ENCODE measurements at places on chromosomes 7 and 10.

DNA sequence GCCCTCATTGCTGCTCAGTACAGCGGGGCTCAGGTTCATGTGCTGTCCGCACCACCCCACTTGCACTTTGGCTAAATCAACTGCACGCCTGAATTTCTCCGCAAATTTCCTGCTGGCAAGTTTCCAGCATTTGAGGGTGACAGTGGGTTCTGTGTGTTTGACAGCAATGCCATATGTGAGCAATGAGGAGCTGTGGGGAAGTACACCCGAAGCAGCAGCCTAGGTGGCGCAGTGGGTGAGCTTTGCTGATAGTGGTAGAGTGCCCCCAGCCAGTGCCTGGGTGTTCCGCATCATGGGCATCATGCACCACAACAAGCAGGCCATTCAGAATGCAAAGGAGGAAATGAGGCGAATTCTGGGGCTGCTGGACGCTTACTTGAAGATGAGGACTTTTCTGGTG lies 103.9 kb upstream of the POT1 start:
- no peak for DNase-seq

DNA sequence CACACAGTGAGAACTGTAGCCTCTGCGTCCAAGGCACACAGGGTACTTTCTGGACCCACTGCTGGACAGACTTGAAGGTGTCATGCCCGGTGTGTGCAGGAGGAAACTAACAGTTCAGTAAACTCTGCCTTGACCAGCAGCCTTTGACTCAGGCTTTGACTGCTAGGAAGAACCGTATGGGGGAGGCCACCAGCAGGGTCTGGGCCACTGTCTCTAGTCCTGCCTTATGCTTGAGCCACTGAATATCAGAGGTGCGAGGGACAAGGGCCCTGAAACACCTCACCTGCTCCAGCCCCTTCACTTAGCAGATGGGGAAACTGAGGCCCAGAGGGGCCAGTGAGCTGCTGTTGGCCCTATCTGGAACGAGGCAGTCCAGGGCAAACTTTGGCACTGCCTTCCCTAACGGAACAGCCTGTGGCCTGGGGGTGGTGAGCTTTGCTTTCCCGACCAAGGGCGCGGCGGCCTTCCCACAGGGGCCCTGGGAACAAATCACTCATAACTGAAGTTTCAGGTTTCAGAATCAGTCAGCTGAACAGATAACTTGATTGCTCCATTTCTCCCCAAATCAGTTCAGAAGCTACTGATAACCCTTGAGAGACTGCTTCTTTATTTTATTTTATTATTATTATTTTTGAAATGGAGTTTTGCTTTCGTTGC lies 130.0 kb downstream of the FAM53B start:
- no peak for DNase-seq

GRCh38 chr10:76645341-76645740 lies 992.3 kb downstream of the KCNMA1 start:
- DNase-seq: no peak

- no peak for DNase-seq
Observed at GRCh38 chr7:80443325-80443724, 68.5 kb downstream of the GNAT3 start.

GRCh38 chr7:73652541-73652949 lies 15.1 kb upstream of the VPS37D start:
- DNase-seq: no peak
